ENCODE measurements at places on chromosomes 11 and 22.
A peak's percentile ranks its signal among the peaks of the same experiment; 100 is the strongest.

- DNase-seq: no peak
Observed at GRCh38 chr11:12253843-12254281, 123.5 kb upstream of the PARVA start.

GRCh38 chr22:27804470-27805297, 3.1 kb upstream of the MN1 start:
- DNase-seq: peak; percentile 63

DNA sequence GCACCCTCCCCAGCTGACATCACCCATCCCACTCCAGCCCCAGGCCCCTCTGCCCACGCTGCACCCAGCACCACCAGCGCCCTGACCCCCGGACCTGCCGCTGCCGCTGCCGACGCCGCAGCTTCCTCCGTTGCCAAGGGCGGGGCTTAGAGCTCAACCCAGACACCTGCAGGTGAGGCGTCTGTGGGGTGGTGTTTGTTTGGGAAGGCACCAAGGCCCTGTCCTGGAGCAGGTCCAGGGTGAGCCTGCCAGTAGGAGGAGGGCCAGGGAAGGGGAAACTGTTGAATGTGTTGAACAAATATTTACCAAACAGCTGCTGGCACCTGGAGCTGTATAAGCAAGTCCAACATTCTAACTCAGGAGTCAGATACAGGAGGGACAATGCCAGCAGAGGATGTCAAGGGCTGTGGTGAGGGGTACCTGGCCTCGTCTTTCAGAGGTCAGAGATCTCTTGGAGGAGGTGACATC, 3.1 kb downstream of the VEGFB start:
- no peak for DNase-seq

GRCh38 chr11:61571337-61571736, 9.5 kb downstream of the SYT7 start:
- DNase-seq: no peak

DNA sequence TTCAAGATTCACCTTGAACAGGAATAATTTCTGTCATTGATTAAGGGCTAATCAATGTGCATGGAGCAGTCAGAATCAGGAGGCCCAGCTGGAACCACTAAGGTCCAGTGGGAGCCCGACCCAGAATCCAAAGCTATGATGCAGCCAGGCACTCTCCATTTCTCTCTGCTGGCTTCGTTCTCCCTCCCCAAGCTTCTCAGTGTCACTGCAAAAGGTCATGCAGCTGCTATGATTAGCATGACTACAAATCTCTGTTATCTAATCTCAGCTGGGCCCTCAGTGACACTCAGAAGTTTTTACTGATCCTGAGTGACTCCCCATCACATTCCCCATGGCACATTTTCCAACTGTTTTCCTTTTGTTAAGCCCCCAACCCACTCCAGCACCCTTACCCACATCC, 31.1 kb upstream of the PRSS23 start:
- DNase-seq: no peak

DNA sequence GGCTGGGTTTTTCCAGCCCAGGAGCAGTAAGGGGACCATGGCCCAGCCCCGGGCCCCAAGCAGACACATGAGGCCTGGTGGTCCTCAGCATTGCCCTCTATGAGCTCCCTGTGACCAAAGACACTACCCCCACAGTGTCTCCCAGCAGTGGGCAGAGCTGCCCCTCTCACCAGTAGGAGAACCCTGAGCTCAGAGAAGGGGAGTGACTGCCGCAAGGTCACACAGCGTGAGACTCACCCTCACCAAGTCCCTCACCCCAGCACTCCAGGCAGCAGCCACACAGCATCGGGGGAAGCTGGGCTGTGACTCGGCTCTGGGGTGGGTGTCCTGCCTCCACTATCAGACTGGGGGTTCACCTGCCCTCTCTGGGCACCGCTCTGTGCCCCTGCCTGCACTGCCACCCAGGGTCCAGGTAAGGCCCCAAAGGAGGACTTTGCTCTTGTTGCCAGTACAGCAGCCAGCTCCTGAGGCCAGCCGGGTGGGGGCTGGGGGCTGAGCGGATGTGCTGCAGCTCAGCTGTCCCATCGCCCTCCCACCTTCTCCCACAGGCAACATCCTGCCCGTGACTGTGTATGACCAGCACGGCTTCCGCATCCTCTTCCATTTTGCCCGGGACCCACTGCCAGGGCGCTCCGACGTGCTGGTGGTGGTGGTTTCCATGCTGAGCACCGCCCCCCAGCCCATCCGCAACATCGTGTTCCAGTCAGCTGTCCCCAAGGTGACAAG, 7.9 kb upstream of the SH3BP1 start:
- DNase-seq: no peak

DNA sequence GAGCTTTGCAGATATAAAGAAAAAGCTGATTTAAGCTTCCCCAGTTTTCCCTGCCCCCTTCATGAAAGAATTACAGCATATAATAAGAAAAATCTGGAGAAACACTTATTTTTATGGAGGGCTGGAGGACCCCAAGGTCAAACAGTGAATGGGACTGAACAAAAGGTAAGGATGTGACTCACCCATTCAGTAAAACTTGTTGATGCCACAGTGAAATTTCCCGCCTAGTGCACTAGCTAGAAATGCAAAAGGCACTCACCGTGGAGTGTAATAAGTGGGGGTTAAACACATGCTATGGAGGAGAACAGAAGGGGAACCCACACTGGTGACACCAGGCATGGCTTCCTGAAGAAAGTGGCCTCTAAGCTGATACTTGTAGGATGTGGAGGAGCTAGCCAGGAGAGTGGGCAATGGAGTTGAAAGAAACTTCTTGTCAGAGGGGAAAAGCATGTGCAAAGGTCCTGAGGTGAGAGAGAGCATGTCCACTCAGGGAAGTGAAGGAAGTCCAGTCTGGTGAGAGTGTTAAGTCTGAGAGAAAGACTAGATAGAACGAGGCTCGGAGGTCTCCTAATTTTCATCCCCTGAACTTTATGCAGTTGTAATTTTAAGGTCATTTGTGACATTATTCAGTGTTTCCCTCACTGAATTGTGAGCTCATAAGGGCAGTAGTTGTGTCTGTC, 77.1 kb downstream of the MIAT start:
- DNase-seq: no peak

- no peak for DNase-seq
Observed at GRCh38 chr22:42065438-42066125, 5.0 kb downstream of the NAGA start.

DNA sequence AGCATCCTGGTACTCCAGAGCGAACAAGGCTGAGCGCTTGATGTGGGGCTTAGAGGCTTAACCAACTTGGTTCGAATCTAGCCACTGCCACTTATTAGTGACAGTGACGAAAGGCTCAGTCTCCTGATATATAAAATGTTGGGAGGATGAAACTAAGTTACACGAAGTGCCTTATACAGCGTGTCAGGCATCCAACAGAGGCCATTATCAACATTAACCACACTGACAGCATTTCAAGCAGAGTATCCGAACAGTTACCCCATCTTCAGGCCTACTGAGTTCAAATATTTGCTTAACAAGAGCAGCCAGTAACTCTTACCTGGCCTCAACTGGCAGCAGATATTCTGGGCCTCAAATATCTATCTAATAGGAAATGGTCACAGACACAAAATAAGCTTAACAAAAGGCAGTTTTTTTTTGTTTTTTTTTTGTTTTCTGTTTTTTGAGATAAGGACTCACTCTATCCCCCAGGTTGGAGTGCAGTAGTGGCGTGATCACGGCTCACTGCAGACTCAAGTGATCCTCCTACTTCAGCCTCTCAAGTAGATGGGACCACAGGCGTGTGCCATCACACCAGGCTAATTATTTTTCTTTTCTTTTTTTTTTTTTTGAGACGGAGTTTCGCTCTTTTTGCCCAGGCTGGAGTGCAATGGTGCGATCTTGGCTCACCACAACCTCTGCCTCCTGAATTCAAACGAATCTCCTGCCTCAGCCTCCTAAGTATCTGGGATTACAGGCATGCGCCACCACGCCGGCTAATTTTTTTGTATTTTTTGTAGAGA, 2.9 kb downstream of the SERPIND1 start:
- DNase-seq: no peak

- DNase-seq: peak; percentile 52
Observed at GRCh38 chr11:34468209-34468841, 29.6 kb downstream of the CAT start.

DNA sequence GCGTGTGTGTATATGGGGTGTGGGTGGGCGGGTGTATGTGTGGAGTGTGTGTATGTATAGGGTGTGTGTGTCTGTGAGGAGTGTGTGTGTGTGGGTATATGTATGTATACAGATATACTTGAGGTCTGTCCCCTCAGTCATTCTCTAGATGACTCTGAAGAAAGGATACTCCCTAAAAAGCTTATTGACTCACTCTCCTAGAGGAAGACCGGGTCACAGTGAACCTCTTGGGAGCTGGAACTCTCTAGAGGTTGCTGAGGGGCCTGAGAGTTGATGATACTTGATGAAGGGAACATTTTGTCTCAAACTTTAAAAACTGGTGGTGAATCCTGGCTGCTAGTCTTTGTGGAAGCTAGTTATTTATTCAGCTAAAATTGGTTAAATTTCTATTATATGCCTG, 15.1 kb downstream of the STX3 start:
- no peak for DNase-seq

GRCh38 chr11:59175091-59175501, 3.2 kb downstream of the DTX4 start:
- DNase-seq: no peak

DNA sequence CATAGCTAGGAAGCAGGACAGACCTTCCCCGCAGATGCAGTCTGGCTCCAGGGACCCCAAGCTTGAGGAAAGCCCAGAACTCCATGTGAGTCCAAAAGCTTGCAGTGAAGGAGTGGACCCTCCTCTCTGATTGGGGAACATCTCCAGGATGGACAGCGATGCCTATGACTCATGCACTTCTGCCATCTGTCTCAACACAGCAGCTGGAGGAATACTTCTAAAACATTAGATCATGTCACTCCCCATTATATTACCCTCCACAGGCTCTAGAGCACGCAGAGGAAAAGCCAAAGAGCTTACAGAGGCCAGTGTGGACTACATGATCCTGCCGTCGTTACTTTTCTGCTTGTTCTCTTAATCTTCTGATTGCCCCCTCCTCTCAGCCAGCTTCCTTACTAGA, 605.7 kb downstream of the INSC start:
- no peak for DNase-seq

GRCh38 chr11:124754309-124754708, 2.3 kb upstream of the VSIG2 start:
- DNase-seq: no peak

- no peak for DNase-seq
Observed at GRCh38 chr11:9834291-9834690, 170.4 kb downstream of the SWAP70 start.

DNA sequence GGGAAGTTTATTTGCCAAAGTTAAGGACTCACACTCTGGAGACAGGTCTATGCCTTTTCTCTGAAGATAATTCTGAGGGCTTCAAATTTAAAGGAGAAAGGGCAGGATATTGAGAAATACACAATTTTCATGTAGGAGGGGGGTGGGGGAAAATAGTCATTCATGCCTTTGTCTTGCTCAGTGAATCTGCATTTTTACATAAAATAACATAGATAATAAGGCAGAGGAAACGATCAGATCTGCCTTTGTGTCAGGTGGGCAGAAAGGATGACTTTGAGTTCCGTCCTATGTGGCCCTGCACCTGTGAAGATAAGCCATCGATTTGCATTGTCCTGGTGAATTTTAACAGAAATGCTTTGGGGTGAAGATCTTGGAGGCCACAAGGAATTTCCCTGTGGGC, 76.8 kb downstream of the SC5D start:
- DNase-seq: no peak

DNA sequence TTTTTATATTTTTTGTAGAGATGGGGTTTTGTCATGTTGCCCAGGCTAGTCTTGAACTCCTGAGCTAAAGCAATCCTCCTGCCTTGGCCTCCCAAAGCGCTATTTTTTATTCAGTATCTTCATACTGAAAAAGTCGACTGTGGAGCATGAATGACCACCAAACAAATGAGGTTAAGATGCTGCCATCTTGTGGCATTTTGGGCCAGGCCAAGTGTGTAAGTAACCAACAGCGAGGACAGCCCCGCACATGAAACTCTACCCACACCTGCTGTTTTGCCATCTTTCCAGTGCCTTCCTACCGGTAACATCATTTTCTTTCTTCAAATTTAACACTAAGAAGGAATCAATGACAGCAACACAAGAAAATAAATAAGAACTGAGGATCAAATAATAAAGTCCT, 32.2 kb upstream of the AQP11 start:
- DNase-seq: no peak

GRCh38 chr22:40955571-40955970, 4.4 kb downstream of the RBX1 start:
- peak; percentile 11 for DNase-seq

DNA sequence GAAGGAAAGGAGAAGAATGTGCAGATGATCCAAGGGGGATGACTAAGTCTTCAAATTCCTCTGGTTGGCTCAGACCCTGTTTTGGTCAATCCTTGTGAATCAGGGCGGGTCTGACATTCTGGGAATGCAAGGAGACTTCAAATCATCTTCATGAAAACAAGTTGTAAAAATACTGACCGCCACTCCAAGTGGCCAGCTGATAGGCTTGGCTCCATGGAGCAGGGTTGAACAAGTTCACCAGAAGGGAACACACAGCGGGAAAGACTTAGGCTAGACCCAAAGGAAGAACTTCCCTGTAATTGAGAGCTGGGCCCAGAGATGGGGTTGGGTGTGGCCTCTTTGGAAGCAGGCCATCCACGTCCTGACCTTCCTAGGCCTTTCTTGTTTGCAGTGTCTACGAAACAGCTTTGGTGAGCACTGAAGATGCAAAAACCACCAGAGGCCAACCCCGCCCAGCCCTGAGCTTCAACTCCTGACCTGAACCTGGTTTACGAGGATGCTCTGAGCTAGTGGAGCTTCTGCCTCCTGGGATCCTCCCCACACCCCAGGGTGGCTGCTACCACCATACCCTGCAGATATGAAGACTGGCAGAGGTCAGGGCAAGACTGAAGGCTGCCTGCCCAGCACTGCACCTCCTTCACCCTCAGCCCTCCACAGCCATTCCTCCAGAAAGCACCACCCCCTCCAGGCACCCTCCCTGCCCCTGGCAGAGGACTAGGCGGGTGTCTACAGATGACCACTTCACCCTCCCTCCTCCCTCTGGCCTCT, 26.1 kb downstream of the GDPD5 start:
- DNase-seq: no peak

GRCh38 chr22:31707519-31707918, 42.4 kb downstream of the PRR14L start:
- DNase-seq: no peak

DNA sequence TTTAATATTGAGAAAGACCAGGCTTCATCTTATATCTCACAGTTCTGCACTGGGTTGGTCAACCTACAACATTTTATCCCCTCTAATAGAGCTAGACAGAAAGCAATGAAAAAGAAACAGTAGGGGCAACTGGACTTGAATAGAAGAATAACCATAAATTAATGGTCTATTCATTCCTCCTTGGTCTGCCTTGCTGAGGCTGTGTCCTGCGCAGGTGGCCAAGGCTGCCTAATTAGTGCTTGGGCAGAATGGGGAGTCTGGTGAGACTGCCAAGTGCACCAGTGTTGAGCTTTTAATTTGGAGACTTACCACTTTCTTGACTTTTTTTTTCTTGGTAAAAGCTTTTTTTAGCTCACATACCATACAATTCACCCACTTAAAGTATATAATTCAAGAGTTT, 35.0 kb upstream of the SPON1 start:
- DNase-seq: no peak

GRCh38 chr22:44151676-44152075, 29.0 kb upstream of the PARVG start:
- DNase-seq: no peak

GRCh38 chr11:128723531-128723930, 29.7 kb downstream of the FLI1 start:
- no peak for DNase-seq

- DNase-seq: no peak
Observed at GRCh38 chr11:75813124-75813523, 1.9 kb upstream of the UVRAG start.

GRCh38 chr11:27710536-27710935, 10.3 kb upstream of the BDNF start:
- no peak for DNase-seq

GRCh38 chr11:42524534-42525227, 787.1 kb upstream of the API5 start:
- peak; percentile 50 for DNase-seq
